Substantia nigra (tissue), 51 donors: ENCODE measurements at places on chromosomes 11 and 22.

GRCh38 chr11:113849713-113850112, 25.7 kb downstream of the USP28 start:
- DNase-seq: no peak

- no peak for DNase-seq
Observed at GRCh38 chr11:7314811-7315604, 63.3 kb downstream of the SYT9 start.

DNA sequence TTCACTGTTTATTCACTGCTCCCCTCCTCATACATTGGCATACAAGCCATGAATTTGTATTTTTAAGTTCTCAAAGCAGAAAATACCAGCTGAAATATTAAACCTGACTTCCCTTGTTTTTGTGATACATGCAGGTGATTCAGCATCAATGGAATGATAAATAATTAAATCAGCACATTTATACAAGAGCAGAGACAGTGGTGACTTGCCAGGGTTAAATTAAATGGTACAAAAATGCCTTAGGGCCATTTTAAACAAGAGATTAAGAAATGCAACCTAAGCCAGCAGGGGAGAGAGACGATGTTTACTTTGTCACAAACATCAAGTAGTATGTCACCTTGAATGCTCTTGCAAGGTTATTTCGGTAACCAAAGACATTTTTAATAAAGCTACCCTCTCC, 95.9 kb upstream of the DDI1 start:
- DNase-seq: no peak

- no peak for DNase-seq
Observed at GRCh38 chr22:35627267-35628041, 10.3 kb upstream of the MB start.

GRCh38 chr11:665062-665703, 28.1 kb downstream of the DRD4 start:
- no peak for DNase-seq
